ENCODE measurements at places on chromosomes 2 and 18. TPM values are rescaled to one million over a fixed set of nuclear protein-coding genes. Genes with fewer than 3 reads are reported as not detected.

Gene MLPH
- total RNA-seq: 0.29 TPM

Gene IL1RL1
- 1.1 TPM for total RNA-seq

Gene CD302
- 72.4 TPM for total RNA-seq

Gene CD226
- total RNA-seq: 51.4 TPM

Gene LBX2
- total RNA-seq: 0.89 TPM

Gene CROCC2
- total RNA-seq: 1.2 TPM

Gene VAPA
- 221 TPM for total RNA-seq

DNA sequence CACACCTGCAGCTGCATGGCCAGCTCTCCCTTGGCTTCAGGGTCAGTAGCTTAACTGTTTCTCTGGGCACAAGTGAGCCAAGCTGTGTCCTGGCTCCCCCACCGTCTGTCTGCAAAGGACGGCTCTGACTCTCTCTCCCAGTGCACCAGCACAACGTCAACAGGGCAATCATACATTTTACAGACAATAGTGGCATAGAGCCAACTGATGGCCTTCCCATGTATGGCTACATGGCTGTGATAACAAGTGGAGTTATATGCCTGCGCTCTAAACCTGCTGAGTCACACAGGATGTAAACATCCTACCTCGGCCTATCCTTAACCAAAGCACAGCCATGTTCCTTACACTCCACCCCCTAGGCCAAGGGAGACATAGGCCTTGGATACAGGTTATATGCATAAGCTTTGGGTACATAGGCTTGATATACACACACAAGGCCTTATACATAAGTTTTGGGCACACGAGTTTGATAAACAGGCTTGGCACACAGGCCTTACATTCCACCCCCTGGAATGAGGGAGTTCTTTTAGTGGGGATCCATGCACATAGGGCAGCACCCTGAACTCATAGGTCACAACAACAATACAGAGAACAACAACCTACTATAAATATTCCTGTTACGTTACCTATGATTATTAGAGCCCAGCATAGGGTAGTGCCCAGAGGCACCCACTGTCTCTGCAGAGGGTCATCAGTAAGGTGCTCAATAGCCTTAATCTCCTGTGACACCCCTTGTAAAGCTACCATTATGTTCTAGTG, 17.7 kb downstream of the PHOSPHO2 start:
- peaks cover 11% of the 10 kb centered on the region for H3K4me1 ChIP-seq
- no peak overlapping the region for H3K4me3 ChIP-seq
- DNase-seq: no peak
- no peaks in the 10 kb centered on the region for H3K27me3 ChIP-seq

- no peaks in the 10 kb centered on the region for H3K27me3 ChIP-seq
- no peak for DNase-seq
- peaks cover 88% of the 10 kb centered on the region for H3K4me1 ChIP-seq
- no peak overlapping the region for H3K4me3 ChIP-seq
- no peaks in the 10 kb centered on the region for H3K36me3 ChIP-seq
- H3K27ac ChIP-seq: no peak overlapping the region
Measured at GRCh38 chr18:76410660-76411417, 84.2 kb downstream of the ZNF516 start.

- no peak overlapping the region for H3K27ac ChIP-seq
- H3K36me3 ChIP-seq: no peaks in the 10 kb centered on the region
- H3K4me1 ChIP-seq: no peaks in the 10 kb centered on the region
- DNase-seq: no peak
Measured at GRCh38 chr2:17334300-17334699, 183.9 kb downstream of the RAD51AP2 start.

DNA sequence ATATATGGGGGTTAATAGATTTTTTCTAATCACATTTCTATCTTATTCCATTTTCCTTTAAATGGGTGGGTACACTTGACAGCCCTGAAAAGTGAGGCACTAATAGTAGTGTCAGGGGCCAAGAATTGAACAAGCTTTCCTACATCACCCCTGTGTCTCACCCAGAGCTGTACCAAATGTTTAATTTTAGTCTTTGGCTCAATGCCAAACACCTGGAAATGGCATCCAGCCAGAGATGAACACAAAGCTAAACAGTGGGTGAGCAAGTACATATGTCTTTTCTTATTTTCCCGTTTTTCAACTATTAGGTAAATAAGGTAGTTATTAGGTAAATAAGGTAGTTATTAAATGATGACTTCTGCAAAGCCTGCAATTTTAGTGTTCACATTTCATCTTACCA, 276.3 kb upstream of the ERBB4 start:
- H3K4me1 ChIP-seq: peaks cover 3% of the 10 kb centered on the region
- H3K36me3 ChIP-seq: no peaks in the 10 kb centered on the region
- H3K4me3 ChIP-seq: no peak overlapping the region
- no peak for DNase-seq

GRCh38 chr2:61534926-61535325, 3.2 kb downstream of the XPO1 start:
- peaks cover 75% of the 10 kb centered on the region for H3K4me1 ChIP-seq
- DNase-seq: no peak
- H3K36me3 ChIP-seq: no peaks in the 10 kb centered on the region
- peak overlapping the region; percentile 93 for H3K27ac ChIP-seq

GRCh38 chr2:60317844-60318243, 235.6 kb downstream of the BCL11A start:
- H3K4me1 ChIP-seq: peaks cover 3% of the 10 kb centered on the region
- no peaks in the 10 kb centered on the region for H3K27me3 ChIP-seq
- no peaks in the 10 kb centered on the region for H3K36me3 ChIP-seq
- H3K4me3 ChIP-seq: no peak overlapping the region
- peak overlapping the region; percentile 65 for H3K27ac ChIP-seq

GRCh38 chr2:47897883-47898731, 8.2 kb downstream of the FBXO11 start:
- no peaks in the 10 kb centered on the region for H3K27me3 ChIP-seq
- peak overlapping the region; percentile 13 for H3K4me3 ChIP-seq
- peak overlapping the region; percentile 41 for H3K27ac ChIP-seq
- peaks cover 92% of the 10 kb centered on the region for H3K4me1 ChIP-seq
- no peak for DNase-seq
- no peaks in the 10 kb centered on the region for H3K36me3 ChIP-seq

DNA sequence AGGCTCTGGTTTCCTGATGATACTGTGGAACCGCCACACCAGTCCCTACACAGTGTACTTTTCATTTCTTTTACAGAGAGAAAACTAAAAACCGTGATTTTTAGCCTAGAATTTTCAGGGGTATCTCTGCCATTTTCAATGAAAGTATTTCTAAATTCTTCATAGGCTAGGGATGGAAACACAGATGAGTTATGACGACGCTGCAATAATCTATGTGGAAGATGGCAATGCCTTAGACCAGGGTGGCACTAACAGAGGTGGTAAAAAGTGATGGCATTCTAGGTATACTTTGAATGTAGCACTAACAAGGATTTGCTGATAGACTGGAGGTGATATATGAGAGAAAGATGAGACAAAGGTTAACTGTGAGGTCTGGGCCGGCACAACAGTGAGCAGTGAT, 56.5 kb downstream of the TTC21B start:
- H3K4me3 ChIP-seq: no peak overlapping the region
- H3K4me1 ChIP-seq: peaks cover 3% of the 10 kb centered on the region
- peaks cover 40% of the 10 kb centered on the region for H3K36me3 ChIP-seq
- no peak for DNase-seq

DNA sequence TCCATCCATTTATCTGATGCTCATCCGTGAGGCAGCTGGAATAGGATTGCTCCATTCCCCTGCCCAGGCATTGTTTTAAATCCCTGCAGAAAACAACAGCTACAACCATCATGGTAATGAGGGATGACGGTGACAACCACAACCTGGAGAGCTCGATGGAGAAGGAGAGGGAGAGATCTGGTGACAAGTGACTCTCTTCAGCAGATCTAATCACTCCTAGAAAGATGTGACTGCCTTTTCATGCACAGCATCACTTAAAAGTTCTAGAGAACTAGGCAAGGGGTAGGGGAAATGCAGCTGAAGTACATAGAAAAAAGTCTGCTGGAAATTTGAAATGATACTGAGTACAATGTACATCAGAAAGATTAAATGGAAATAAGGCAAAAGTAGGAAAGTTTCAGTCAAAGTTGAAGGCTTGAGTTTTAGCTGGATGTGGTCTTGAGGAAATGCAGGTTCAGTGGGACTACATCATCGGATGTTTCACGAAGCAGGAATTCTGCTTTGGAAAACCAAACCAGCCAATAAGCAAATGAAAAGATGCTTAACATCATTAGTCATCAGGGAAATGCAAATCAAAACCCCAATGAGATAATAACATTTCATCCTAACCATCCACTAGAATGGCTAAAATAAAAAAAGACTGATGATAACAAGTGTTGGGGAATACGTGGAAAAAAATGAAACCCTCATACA, 6.8 kb upstream of the ARHGAP25 start:
- no peak for DNase-seq
- H3K4me3 ChIP-seq: no peak overlapping the region
- no peaks in the 10 kb centered on the region for H3K36me3 ChIP-seq
- H3K4me1 ChIP-seq: peaks cover 45% of the 10 kb centered on the region

GRCh38 chr18:7338846-7339245, 108.0 kb downstream of the LRRC30 start:
- no peaks in the 10 kb centered on the region for H3K36me3 ChIP-seq
- no peaks in the 10 kb centered on the region for H3K27me3 ChIP-seq
- no peaks in the 10 kb centered on the region for H3K4me1 ChIP-seq
- DNase-seq: no peak

DNA sequence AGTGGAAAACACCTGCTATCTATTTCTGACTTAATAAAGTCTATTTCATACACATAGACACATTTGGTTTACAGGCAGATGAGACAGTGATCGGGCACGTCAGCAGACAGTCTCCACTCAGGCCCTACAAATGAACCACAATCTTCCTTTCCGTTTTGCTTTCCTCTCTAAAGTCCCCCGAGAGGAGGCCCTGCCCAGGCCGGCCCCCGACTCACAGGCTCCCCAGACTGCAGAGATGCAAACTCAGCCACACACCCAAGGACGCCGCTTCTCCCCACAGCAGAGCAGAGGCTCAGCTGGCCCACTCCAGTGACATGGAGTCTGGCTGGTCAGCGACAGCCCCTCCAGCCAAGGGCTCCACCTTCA, 9.3 kb upstream of the MTERF4 start:
- no peak for DNase-seq
- peaks cover 33% of the 10 kb centered on the region for H3K4me1 ChIP-seq
- H3K36me3 ChIP-seq: peaks cover 32% of the 10 kb centered on the region
- peak overlapping the region; percentile 81 for H3K27ac ChIP-seq
- peak overlapping the region; percentile 11 for H3K4me3 ChIP-seq
- H3K27me3 ChIP-seq: no peaks in the 10 kb centered on the region

DNA sequence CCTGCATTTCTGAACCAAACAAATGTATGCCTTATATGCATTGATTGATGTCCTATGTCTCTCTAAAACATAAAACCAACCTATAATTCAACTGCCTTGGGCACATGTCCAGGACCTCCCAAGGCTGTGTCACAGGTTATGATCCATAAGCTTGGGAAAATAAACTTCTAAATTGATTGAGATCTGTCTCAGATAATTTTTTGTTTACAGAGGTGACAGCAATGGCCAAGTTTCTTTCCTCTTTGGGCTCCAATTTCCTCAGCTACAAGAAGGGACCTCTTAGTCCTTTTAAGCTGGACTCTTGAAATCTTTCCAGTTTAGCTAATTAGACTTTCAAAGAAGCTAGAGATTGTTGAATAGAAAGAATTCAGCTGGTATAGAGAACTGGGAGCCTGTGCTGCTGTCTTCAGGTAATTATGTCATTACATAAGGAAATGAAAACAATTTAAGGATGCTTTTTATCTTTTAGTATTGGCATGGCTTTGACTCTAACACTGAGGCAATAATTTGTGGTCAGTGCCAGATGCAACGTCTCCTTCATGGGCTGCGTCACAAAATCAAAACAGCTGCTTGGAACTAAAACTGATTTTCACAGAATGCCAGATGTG, 412.1 kb upstream of the TRIB2 start:
- no peak overlapping the region for H3K4me3 ChIP-seq
- no peak for DNase-seq
- no peaks in the 10 kb centered on the region for H3K4me1 ChIP-seq
- no peaks in the 10 kb centered on the region for H3K27me3 ChIP-seq
- no peaks in the 10 kb centered on the region for H3K36me3 ChIP-seq

DNA sequence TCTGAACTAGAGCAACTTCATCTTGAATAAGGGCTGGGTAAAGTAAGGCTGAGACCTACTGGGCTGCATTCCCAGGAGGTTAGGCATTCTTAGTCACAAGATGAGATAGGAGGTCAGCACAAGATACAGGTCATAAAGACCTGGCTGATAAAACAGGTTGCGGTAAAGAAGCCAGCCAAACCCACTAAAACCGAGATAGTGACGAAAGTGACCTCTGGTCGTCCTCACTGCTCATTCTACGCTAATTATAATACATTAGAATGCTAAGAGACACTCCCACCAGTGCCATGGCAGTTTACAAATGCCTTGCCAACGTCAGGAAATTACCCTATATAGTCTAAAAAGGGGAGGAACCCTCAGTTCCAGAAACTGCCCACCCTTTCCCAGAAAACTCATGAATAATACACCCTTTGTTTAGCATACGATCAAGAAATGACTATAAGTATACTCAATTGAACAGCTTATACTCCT, 109.1 kb downstream of the FIGN start:
- H3K27ac ChIP-seq: no peak overlapping the region
- H3K27me3 ChIP-seq: no peaks in the 10 kb centered on the region
- no peaks in the 10 kb centered on the region for H3K4me1 ChIP-seq
- H3K4me3 ChIP-seq: no peak overlapping the region

GRCh38 chr18:35089382-35089781, 48.2 kb downstream of the MAPRE2 start:
- H3K27me3 ChIP-seq: no peaks in the 10 kb centered on the region
- no peak overlapping the region for H3K4me3 ChIP-seq
- DNase-seq: no peak
- no peaks in the 10 kb centered on the region for H3K36me3 ChIP-seq

GRCh38 chr2:240339411-240340360, 95.8 kb upstream of the GPC1 start:
- DNase-seq: no peak
- H3K4me1 ChIP-seq: no peaks in the 10 kb centered on the region
- H3K36me3 ChIP-seq: no peaks in the 10 kb centered on the region
- peaks cover 46% of the 10 kb centered on the region for H3K27me3 ChIP-seq
- no peak overlapping the region for H3K4me3 ChIP-seq

DNA sequence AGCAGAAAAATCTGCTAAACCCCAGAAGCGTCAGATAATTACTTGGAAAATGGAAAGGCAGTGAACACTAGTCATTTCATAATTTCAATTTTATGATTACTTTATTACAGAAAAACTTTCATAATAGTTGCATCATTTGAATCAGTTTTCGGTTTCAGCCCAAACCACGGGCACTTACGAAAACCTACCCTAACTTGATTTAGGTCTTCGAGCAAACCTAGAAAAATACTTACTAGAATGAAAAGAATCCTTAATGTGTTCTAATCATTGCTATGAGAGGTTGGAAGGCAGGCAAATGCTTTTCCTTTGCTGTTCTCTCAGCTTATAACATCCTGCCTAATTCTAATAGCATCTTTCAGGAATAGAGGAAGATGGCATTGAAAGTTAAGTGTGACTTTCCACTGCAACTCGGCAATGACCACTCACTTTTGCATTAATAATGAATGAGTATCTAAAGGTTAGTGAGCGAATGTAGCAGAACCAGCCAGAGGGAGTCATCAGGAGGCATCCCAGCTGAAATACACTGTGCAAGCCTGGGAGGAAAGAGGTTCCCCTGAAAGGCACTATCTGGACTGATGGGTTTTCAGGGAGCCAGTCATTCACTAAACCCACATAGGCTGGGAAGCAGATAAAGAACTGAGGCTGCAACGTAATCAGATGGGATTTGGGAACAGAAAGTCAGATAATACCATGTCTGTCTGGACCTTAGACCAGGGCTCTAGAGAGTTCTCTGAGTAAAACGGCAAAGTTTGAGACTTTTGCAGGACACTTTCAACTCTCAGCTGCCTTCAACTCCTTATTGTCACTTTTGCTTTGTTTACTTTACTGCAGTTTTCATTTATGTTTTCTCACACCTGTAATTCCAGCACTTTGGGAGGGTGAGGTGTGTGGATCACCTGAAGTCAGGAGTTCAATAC, 520.8 kb downstream of the RNF144A start:
- no peaks in the 10 kb centered on the region for H3K27me3 ChIP-seq
- no peaks in the 10 kb centered on the region for H3K36me3 ChIP-seq
- H3K4me1 ChIP-seq: no peaks in the 10 kb centered on the region
- DNase-seq: no peak
